B cell (primary cell): ENCODE measurements at places on chromosomes 2 and 18. TPM values are rescaled to one million over a fixed set of nuclear protein-coding genes. Genes with fewer than 3 reads are reported as not detected.

The DSC3 gene
- not detected in 2 replicates for total RNA-seq

The MYOM1 gene
- 12.8 and 16.1 TPM in 2 replicates for total RNA-seq

The UGT1A6 gene
- not detected in 2 replicates for total RNA-seq

The SPOPL gene
- 50.5 and 53.6 TPM in 2 replicates for total RNA-seq

The C2orf69 gene
- 12.8 and 12.9 TPM in 2 replicates for total RNA-seq

The IL1RL2 gene
- total RNA-seq = not detected in 2 replicates
